ENCODE measurements at places on chromosomes 12 and 14.

- no peak for DNase-seq
Measured at GRCh38 chr12:46660719-46661109, 165.1 kb downstream of the SLC38A4 start.

GRCh38 chr12:104890476-104891096, 67.5 kb downstream of the SLC41A2 start:
- peak; percentile 19 for DNase-seq

- DNase-seq: no peak
Measured at GRCh38 chr12:11269607-11270006, at the start of gene PRB3. Gene PRB3 (minus strand): TSS chr12:11269707. CDS start chr12:11269669, 38 bp downstream.

DNA sequence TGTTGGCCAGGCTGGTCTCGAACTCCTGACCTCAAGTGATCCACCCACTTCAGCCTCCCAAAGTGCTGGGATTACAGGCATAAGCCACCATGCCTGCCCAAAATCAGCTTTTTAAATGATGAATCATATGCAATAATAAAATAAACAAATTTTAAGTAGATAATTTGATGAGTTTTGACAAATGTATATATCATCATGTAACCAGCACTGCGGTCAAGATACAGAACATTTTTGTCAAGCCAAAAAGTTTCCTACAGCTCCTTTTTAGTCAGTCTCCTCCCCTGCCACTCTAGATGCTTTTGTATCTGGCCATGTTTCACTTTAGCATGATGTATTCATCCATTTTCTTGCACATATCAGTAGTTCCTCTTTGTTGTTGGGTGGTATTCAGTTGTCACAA, 17.2 kb downstream of the FRMD6 start:
- DNase-seq: no peak

GRCh38 chr12:31837913-31838312, 109.1 kb upstream of the AMN1 start:
- DNase-seq: no peak

GRCh38 chr14:94059998-94060397, 21.0 kb downstream of the DDX24 start:
- no peak for DNase-seq

- DNase-seq: no peak
Measured at GRCh38 chr12:11771356-11771755, 121.9 kb downstream of the ETV6 start.

- no peak for DNase-seq
Measured at GRCh38 chr14:80507292-80507869, 296.1 kb upstream of the DIO2 start.

GRCh38 chr12:3518902-3519301, 27.9 kb downstream of the PRMT8 start:
- DNase-seq: no peak

DNA sequence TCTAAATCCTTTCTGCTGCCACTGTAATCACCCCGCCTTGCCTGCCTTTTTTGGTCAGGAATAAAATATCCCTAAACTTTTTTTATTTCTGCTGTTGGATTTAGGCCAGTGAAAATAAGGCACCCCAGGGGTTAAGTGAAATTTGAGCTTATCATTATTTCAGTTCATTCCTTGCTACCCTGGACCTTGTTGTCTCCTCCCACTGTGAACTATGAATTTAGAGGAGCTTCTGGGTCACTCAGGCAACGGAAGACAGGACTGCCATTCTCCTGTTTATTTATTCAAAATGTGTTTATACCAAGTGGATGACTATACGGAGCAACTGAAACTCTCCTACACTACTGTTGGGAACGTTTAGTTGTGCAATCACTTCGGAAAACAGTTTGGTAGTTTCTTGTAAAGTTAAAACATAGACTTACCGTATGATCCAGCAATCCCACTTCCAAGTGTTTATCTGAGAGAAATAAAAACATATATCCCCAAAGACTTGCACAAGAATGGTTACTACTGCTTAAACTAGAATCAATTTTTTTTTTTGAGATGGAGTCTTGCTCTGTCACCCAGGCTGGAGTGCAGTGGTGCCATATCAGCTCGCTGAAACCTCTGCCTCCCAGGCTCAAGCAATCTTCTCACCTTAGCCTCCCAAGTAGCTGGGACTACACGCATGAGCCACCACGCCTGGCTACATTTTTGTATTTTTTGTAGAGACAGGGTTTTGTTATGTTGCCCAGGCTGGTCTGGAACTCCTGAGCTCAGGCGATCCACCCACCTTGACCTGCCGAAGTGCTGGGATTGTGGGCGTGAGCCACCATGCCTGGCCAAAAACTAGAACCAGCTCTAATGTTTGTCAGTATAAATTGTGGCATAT, 2.3 kb upstream of the TRAFD1 start:
- DNase-seq: no peak

- DNase-seq: peak; percentile 27
Measured at GRCh38 chr12:108856170-108856427, 1.3 kb downstream of the SSH1 start.

- DNase-seq: no peak
Measured at GRCh38 chr14:105136401-105137322, 31.9 kb downstream of the JAG2 start.

DNA sequence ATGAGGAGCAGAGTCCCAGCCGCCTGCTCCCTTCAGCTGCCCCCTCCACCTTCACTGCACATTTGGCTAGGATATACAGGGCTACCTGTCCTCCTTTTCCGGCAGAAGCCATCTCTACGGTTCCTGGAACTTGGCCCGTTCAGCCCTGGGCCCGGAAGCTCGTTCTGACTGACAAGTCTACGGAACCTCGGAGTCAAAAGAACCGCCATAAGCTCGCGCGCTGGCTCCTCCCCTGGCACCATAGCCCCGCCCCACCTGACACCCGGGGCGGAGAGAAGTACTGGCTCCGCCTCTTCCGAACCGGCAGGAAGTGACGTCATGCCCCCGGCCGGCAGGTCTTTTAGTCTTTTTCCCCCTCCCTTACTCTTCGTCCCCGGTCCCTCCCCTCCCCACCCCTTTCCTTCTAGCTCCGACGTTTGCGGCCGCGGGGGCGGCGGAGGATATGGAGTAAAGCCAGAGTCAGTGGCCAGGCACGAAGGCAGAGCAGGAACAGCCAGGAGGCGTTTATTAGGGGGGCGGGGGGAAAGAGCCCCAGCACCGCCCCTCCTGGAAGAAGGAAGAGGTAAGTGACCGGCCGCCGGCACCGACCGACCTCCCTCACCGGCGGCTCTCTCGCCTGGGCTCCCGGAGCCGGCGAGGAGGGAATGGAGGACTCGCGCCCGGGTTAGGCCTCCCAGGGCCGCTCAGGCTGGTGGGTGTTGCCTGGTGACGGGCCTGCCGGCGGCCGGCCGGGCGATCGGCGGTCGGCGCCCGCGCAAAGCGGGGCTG, at the start of the genes DEPDC4 and SCYL2:
DEPDC4 (minus strand) TSS at position 245 of the 768 bp plus-strand sequence; CDS start at position 242, 3 bp downstream.
SCYL2 (plus strand) TSS at position 343 of the 768 bp plus-strand sequence. CDS start 15,794 bp downstream, outside the sequence.
- peak; percentile 98 for DNase-seq

All from GM06990 (cell line).